Fibroblast of skin of abdomen (primary cell): ENCODE measurements at places on chromosomes 12 and 14.

DNA sequence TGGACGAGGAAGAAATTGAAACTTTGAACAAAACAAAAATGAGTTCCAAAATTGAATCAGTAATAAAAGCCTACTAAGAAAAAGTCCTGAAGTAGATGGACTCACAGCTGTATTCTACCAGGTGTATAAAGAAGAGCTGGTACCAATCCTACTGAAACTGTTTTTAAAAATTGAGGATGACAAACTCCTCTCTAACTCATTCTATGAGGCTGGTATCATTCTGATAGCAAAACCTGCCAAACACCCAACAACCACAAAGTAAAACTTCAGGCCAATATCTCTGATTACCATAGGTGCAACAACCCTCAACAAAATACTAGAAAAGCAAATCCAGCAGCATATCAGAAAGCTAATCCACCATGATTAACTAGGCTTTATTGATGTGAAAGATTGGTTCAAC, 33.9 kb upstream of the LDHB start:
- DNase-seq, result no peak

DNA sequence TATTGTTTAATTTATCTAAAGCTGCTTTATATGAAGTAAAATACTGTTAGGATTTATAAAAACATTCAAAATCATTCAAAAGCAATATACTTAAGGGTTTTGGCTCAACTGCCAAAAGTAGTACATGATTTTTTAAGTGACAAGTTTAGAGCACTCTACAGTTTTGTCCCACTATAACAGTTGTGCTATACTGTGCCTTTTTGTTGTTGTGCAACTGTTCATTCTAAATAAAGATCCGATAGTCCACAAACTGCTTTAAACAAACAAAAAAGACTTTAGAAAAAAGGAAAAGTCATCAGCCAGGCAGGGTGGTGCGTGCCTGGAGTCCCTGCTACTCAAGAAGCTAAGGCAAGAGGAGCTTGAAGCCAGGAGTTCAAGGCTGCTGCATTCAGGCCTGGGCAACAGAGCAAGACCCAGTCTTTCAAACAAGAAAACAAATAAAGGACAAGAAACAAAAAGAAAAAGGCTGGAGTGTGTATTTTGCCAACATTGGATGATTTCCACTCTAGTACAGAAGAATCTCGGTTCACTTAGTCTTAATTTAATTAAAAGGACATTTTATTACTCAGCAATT, 7.3 kb downstream of the C2CD5 start:
- no peak for DNase-seq

DNA sequence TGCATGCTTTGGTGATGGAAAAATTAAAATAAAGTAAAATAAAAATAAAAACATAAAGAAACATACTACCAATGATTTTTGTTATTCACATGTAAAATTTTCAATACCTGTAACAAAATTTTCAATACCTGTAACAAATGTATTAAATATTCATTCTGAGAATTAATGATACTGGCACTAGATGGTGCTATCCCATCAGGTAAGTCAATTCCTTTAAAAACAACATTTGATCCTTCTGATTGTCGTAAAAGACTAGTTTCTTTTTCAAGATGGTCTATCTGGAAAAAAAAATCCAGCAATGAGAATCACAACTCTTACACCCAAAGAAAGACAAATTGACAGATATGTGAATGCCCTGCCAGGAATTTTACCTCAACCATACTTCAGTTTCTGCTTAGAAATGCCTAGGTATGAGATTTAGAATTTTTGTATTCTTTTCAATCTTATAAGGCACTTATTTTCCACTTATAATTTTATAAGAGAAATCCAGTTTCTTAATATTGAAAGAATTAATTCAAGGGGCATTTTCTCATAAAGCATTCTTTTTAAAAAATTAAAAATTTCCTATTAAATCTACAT, 30.7 kb downstream of the CEP290 start:
- peak; percentile 50 for DNase-seq

DNA sequence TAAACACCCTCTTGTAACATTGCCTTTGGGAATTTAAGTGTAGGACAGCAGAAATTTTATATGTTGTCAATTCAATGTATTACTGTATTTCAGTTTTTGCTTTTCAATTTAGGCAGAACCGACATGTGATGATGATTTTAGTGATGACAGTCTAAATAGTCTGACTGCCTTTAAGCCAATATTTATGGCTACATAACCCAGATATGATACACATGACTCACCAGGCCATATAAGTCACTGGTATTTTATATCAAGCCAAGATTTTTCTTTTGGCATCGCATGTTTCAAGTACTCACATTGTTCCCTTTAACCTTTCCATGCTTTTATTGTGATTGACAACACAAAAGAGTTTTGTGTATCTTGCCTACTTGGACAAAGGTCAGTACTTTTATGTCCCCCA, 13.6 kb upstream of the PPM1A start:
- peak; percentile 16 for DNase-seq

GRCh38 chr12:97024393-97024792, 117.3 kb downstream of the NEDD1 start:
- no peak for DNase-seq

DNA sequence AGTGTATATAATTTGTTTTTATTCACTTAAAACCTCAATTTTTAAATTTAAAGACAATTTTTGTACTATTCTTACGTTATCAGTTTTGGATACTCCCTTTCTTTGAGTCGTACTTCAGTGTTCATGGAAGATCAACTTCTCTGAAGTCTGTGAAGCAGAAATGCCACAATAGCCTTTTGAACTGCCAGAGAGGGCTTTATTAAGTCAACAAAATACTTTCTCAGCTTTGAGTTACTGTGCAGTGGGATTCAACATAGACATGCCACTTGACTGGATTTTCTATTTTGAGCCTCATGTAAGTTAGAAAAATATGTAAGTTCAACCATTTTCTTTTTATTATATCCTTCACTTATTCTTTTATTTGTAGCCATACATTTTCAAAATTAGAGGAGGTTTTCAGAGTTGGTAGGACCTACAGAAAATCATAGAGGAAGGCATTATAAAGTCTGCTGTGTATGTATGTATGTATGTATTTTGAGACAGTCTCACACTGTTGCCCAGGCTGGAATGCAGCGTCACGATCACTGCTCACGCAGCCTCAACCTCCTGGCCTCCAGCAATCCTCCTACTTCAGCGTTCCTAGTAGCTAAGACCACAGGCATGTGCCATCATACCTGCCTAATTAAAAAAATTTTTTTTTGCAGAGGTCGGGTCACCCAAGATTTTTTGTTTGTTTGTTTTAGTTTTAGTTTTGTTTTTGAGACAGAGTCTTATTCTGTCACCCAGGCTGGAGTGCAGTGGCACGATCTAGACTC, 31.3 kb upstream of the BCAT1 start:
- DNase-seq, result no peak

DNA sequence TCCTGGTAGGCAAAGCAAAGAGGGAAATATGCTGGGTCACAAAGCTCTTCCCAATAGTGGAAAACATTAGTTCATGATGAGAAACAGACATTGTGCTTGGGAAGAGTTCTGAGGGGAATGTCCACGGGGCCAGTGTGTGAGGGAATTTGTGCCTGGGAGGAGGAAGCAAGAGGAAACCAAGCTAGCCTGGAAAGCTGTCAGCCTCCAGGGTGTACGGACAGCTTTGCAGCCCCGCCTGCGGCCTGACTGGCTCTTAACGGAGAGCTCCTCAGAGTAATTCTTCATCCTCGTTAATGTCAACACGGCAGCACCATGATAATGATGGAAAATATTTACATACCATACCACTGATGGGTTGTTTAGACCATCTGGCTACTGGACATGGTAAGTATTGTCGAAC, 32.4 kb downstream of the PITPNM2 start:
- peak; percentile 32 for DNase-seq

GRCh38 chr12:115341442-115341841, 657.5 kb upstream of the TBX3 start:
- peak; percentile 99 for DNase-seq

GRCh38 chr14:72962829-72963312, 36.6 kb downstream of the DCAF4 start:
- DNase-seq, result peak; percentile 85

- no peak for DNase-seq
These were observed 7.5 kb downstream of the ITPR2 start for GRCh38 chr12:26825459-26826016.

DNA sequence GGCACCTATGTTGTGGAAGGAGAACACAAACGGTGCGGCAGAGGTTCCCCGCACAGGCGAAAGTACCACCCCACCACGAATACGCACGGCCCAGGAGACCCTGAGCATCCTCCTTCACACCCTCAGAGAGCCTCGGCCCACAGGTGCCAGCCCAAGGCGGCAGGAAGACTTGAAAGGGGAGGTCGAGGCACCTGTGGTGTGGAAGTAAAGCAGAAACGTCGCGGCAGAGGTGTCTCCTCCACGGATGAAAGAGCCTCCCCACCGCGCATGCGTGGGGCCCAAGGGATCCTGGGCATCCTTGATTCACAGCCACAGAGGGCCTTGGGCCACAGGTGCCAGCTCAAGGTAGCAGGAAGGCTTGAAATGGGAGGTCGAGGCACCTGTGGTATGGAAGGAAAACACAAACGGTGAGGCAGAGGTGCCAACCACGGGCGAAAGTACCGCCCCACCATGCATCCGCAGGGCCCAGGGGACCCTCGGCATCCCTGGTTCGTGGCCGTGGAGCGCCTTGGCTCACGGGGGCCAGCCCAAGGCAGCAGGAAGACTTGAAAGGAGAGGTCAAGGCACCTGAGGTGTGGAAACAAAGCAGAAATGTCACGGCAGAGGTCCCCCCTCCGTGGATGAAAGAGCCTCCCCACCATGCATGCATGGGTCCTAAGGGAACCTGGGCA, 380.1 kb downstream of the ALG10 start:
- DNase-seq, result no peak
